ENCODE measurements at places on chromosomes 3 and 15.

- no peak for DNase-seq
Measured at GRCh38 chr15:42510258-42511006, 15.0 kb downstream of the SNAP23 start.

DNA sequence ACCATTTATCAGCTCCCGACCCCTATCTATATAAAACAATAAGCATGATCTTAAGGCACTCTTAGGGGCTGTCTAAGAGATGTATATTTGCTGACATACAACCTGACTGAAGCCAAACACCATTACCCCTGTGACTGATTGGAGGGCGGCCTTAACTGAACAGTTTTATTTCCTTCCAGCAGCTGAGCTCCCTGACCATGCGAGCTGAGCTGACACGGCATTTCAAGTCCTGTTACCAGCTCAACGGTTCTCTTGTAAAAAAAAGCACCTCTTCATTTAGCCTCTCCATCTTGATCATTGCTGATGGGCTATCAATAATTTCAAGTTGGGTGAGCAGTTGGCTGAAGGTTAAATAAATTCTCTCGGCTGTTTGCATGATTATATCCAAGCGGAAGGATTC, 33.4 kb upstream of the BNIP2 start:
- no peak for DNase-seq

- no peak for DNase-seq
Measured at GRCh38 chr15:58258501-58259292, 120.5 kb downstream of the AQP9 start.

GRCh38 chr3:105883798-105884377, 15.1 kb upstream of the CBLB start:
- no peak for DNase-seq

GRCh38 chr3:197218210-197218609, 80.2 kb downstream of the DLG1 start:
- DNase-seq = no peak

DNA sequence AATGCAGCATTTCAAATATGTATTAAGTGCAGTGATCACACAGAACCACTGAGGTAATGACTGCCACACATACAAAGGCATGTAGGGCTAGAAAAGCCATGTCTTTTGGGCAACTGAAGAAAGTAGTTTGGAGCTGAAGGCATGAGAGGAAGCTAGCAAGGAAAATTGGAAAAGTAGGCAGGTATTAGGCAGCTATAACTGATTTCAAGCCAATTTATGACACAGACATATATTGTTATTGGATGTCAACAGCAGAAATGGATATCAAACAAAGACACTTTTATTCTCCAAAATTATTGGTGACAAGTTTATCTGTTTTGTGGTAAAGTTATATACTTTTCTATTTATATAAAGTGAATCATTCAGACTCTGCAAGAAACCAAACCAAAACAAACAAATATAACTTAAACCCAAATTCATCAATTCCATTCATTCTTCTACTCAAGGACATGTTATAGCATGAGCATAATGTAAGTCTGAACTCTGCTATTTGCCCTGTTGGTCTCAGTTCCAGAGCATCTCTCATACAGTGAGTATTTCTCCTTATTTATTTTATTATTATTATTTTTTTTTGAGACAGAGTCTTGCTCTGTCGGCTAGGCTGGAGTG, 307.4 kb upstream of the COL8A1 start:
- DNase-seq = no peak

- DNase-seq = no peak
Measured at GRCh38 chr15:84824260-84825007, 7.3 kb downstream of the ALPK3 start.

DNA sequence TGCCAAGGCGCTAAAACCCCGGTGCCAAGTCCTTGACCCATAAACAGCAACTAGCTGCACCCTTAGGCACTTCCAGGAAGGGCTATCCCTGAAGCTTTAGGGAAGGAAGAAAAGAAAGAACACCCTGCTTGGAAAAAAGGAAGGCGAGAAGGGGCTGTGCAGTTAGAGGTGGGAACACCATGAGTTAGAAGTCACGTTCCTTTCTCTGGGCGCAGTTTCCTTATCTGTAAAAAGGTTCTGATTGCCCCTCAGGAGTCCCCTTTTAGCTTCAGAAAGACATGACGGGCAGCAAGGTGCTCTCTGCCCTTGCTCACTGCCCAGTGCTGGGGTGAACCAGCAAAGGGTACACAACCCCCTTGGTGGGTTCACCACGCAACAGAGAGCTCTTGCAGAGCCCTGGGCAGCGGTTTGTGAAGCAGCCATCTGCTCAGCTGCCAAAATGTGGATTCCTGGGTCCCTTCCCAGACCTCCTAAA, 798 bp downstream of the GCHFR start:
- DNase-seq = no peak

- DNase-seq = no peak
Measured at GRCh38 chr3:176554791-176555654, 642.3 kb downstream of the TBL1XR1 start.
